ENCODE measurements at places on chromosomes 7 and 10.

GRCh38 chr10:58653139-58653538 is 140.5 kb downstream of the BICC1 start:
- DNase-seq = no peak

- DNase-seq = no peak
These were observed 357.1 kb downstream of the TCERG1L start for GRCh38 chr10:130954326-130954905.

GRCh38 chr7:47265621-47266020 is 316.3 kb downstream of the TNS3 start:
- no peak for DNase-seq

GRCh38 chr10:61389887-61390286 is 63.3 kb downstream of the TMEM26 start:
- no peak for DNase-seq

DNA sequence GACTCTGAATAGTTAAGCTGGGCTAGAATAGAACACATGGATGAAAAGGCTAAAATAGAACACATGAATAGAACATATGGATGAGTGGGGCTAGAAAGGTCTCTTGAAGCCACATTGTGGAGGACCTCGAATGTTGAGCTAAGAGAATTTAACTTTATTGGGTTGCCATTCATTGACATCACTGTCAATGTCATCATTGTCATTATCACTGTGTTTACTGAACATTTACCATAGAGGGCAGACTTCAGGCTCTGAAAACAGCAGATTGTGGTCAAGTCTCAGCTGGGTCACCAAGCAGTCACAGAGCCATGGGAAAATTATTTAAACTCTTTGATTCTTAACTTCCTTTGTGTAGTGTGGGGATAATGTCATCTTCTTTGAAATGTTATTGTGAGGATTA is 80.4 kb downstream of the WDFY4 start:
- DNase-seq = no peak
